ENCODE measurements at places on chromosomes 7 and 10. TPM values are rescaled to one million over a fixed set of nuclear protein-coding genes. Genes with fewer than 3 reads are reported as not detected.

The ZNF33B gene
- total RNA-seq: 6.0 TPM

The KCP gene
- total RNA-seq: 0.17 TPM

The LRRC18 gene
- not detected for total RNA-seq

The HOXA7 gene
- 4.9 TPM for total RNA-seq

The CXCL12 gene
- 0.19 TPM for total RNA-seq

The TMEM176B gene
- 0.16 TPM for total RNA-seq

The CARD11 gene
- 1.3 TPM for total RNA-seq

The CLEC2L gene
- not detected for total RNA-seq

The FFAR4 gene
- 0.31 TPM for total RNA-seq

The NOC3L gene
- total RNA-seq: 29.7 TPM

The ZNF425 gene
- 1.0 TPM for total RNA-seq

The HGF gene
- 0.13 TPM for total RNA-seq

The RPEL1 gene
- not detected for total RNA-seq

The RADIL gene
- total RNA-seq: 2.0 TPM

The SRPK2 gene
- 37.1 TPM for total RNA-seq

The NUTM2E gene
- 0.39 TPM for total RNA-seq

The STAG3 gene
- 0.15 TPM for total RNA-seq

The DGKB gene
- total RNA-seq: not detected

The CYP3A7 gene
- total RNA-seq: not detected

The ANKRD30A gene
- total RNA-seq: 0.64 TPM

The BMPER gene
- 7.6 TPM for total RNA-seq

The LHFPL3 gene
- not detected for total RNA-seq

The STK32C gene
- 44.3 TPM for total RNA-seq

The DYNC1I1 gene
- total RNA-seq: not detected

The MYL7 gene
- not detected for total RNA-seq

The TMEM176A gene
- total RNA-seq: not detected

The SPDYE2 gene
- not detected for total RNA-seq

The SVOPL gene
- not detected for total RNA-seq

The SEMA3A gene
- total RNA-seq: 6.3 TPM

The MORN4 gene
- 7.3 TPM for total RNA-seq

The TMEM229A gene
- total RNA-seq: not detected

The RET gene
- 0.50 TPM for total RNA-seq

The SH2D4B gene
- total RNA-seq: not detected

The TUBAL3 gene
- total RNA-seq: 0.52 TPM

The TMEM139 gene
- 1.2 TPM for total RNA-seq

The CRYGN gene
- not detected for total RNA-seq

The RTKN2 gene
- total RNA-seq: 0.84 TPM

The HMX2 gene
- 0.15 TPM for total RNA-seq

The SPDYE9 gene
- not detected for total RNA-seq

Measured in A549 treated with DMSO at 1 μM for 4 hours (cell line).